ENCODE measurements at places on chromosomes 4 and X. TPM values are rescaled to one million over a fixed set of nuclear protein-coding genes. Genes with fewer than 3 reads are reported as not detected.
A peak's percentile ranks its signal among the peaks of the same experiment; 100 is the strongest.

The PALLD gene
- 61.3 TPM for total RNA-seq

DNA sequence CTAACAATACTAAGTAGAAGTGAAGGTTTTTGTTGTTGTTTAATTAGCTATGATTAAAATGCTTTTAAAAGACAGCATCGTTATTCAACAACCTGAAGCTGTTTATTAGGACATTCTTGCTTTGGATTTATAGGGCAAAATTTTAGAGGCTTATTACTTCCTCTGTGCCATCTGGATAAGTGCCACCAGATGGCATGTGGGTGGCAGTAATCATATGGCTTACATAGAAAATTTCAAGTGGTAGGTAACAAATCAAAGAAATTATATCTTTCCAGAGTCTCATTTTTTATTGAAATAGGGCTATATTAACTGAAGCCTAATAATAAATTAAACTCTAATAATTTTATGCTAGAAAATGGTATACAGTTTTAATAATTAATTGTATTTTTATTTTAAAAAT is 83.3 kb upstream of the HTR2C start:
- no peak for DNase-seq

GRCh38 chr4:149987330-149988086 is 90.7 kb upstream of the DCLK2 start:
- DNase-seq: peak; percentile 73

- no peak for DNase-seq
Measured at GRCh38 chrX:37846141-37846540, 1.2 kb downstream of the DYNLT3 start.

- no peak for DNase-seq
Measured at GRCh38 chr4:169861593-169861992, 103.8 kb upstream of the HPF1 start.

GRCh38 chr4:23770011-23770410 is 119.8 kb downstream of the PPARGC1A start:
- DNase-seq: no peak

GRCh38 chr4:78136109-78137081 is 79.3 kb downstream of the FRAS1 start:
- DNase-seq: no peak

DNA sequence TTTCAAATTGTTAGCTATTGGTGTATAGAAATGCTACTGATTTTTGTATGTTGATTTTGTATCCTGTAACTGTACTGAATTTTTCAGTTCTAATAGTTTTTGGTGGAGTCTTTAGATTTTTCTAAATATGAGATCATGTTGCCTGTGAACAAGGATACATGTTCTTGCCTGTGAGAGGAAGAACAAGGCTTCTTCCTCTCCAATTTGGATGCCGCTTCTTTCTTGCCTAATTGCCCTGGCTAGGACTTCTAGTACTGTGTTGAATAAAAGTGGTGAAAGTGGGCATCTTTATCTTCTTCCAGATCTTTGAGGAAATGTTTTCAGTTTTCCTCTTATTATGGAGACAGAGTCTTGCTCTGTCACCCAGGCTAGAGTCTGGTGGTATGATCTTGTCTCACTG is 16.2 kb upstream of the NAP1L5 start:
- DNase-seq: no peak

The GPC3 gene
- 109 TPM for total RNA-seq
